ENCODE measurements at places on chromosomes 7 and 10. TPM values are rescaled to one million over a fixed set of nuclear protein-coding genes. Genes with fewer than 3 reads are reported as not detected.

JCAD gene
- 10.0 TPM for polyA plus RNA-seq

GRCh38 chr7:4849390-4849789, 12.4 kb downstream of the PAPOLB start:
- no peak overlapping the region for H3K4me3 ChIP-seq
- H3K27ac ChIP-seq, result no peak overlapping the region

- H3K4me3 ChIP-seq, result no peak overlapping the region
- no peak for DNase-seq
- H3K4me1 ChIP-seq, result no peaks in the 10 kb centered on the region
- no peaks in the 10 kb centered on the region for H3K27me3 ChIP-seq
These were observed 110.9 kb upstream of the LSM8 start for GRCh38 chr7:118072893-118073674.

GRCh38 chr10:68327889-68328786, 3.7 kb upstream of the HNRNPH3 start:
- peaks cover 7% of the 10 kb centered on the region for H3K4me1 ChIP-seq
- H3K27me3 ChIP-seq, result no peaks in the 10 kb centered on the region
- peak overlapping the region; percentile 85 for H3K27ac ChIP-seq
- DNase-seq, result no peak
- H3K36me3 ChIP-seq, result no peaks in the 10 kb centered on the region

LIPA gene
- polyA plus RNA-seq, result 27.5 TPM

MTERF1 gene
- 8.4 TPM for polyA plus RNA-seq

GRCh38 chr10:11683529-11684320, 58.5 kb upstream of the ECHDC3 start:
- H3K27me3 ChIP-seq, result no peaks in the 10 kb centered on the region
- peaks cover 2% of the 10 kb centered on the region for H3K4me1 ChIP-seq
- no peak for DNase-seq
- H3K4me3 ChIP-seq, result no peak overlapping the region
- H3K27ac ChIP-seq, result no peak overlapping the region

DNA sequence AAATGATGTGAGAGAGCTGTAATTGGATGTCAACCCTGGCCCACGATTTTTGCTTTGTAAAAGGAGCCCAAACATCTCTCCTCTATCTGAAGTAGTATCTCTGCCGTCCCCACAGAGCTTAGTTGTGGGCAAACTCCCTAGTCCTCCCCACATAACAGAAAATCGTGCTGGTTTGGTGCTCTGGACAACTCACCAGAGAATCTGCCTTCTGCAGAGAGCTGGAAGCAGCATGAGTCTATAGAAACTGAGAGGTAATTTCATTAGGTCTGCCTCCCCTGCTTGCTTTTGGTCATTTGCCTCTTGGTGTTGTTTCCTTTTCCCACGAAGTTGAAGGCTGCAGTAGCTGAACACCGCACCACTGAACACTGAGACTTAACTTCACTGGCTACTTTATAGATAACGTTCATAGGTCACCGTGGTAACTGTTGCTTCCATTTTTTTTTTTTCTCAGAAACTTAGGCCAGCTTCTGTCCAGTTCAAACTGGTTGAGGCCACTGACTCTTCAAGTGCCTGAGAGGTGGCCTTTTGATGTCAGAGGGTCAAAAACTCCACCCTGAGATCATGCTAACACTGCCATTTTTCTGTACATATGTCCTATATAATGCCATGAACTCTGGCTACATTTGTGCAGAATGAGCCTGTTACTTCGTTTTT, 3.3 kb upstream of the CDCA7L start:
- H3K4me3 ChIP-seq, result no peak overlapping the region
- H3K27ac ChIP-seq, result no peak overlapping the region
- H3K4me1 ChIP-seq, result peaks cover 3% of the 10 kb centered on the region
- no peak for DNase-seq
- H3K36me3 ChIP-seq, result no peaks in the 10 kb centered on the region

SHH gene
- polyA plus RNA-seq, result not detected

WDFY4 gene
- 1.8 TPM for polyA plus RNA-seq

DNA sequence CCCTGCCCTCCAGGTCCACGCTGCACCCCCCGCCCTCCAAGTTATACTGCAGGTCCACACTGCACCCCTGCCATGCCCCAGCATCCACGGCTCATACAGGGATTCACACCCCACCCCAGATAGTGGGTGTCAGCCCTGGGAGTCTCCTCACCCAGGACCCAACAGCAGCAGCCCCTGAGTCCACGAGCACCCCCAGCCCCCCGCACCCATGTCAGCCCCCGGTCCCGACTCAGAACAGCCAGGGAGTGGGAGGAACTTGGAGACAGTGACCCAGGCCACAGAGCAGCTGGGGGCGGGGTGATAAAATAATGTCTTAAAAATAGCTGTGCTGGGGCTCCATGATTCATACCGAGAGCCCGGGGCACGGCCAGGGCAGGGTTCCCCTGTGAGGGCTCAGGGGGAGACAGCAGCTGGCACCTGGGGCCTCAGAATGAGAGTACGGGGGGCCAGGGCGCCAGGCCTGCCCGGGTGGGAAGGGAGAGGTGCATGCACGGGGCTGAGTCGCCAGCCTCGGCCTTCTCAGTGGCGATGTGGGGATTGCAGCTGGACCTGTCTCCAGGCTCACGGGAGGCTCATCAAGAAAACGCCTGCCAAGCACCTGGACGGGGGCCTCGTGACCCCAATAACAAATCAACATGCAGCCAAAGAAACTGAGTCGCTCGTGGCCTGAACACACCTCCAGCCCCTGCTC, 29.8 kb downstream of the ADAP1 start:
- H3K27me3 ChIP-seq, result no peaks in the 10 kb centered on the region
- H3K4me1 ChIP-seq, result peaks cover 2% of the 10 kb centered on the region
- H3K4me3 ChIP-seq, result no peak overlapping the region

- no peak overlapping the region for H3K4me3 ChIP-seq
- H3K36me3 ChIP-seq, result no peaks in the 10 kb centered on the region
- H3K4me1 ChIP-seq, result peaks cover 15% of the 10 kb centered on the region
- no peak overlapping the region for H3K27ac ChIP-seq
- DNase-seq, result no peak
These were observed 12.1 kb downstream of the ASB13 start for GRCh38 chr10:5654218-5654755.

- no peak for DNase-seq
- no peaks in the 10 kb centered on the region for H3K27me3 ChIP-seq
- H3K36me3 ChIP-seq, result no peaks in the 10 kb centered on the region
- no peak overlapping the region for H3K4me3 ChIP-seq
These were observed 34.7 kb downstream of the GSDME start for GRCh38 chr7:24722386-24723177.

MYL10 gene
- not detected for polyA plus RNA-seq

GRCh38 chr10:77195101-77195500, 442.5 kb downstream of the KCNMA1 start:
- peaks cover 2% of the 10 kb centered on the region for H3K4me1 ChIP-seq
- no peaks in the 10 kb centered on the region for H3K36me3 ChIP-seq
- no peak overlapping the region for H3K27ac ChIP-seq
- no peak for DNase-seq
- H3K4me3 ChIP-seq, result no peak overlapping the region
- H3K27me3 ChIP-seq, result no peaks in the 10 kb centered on the region

DNA sequence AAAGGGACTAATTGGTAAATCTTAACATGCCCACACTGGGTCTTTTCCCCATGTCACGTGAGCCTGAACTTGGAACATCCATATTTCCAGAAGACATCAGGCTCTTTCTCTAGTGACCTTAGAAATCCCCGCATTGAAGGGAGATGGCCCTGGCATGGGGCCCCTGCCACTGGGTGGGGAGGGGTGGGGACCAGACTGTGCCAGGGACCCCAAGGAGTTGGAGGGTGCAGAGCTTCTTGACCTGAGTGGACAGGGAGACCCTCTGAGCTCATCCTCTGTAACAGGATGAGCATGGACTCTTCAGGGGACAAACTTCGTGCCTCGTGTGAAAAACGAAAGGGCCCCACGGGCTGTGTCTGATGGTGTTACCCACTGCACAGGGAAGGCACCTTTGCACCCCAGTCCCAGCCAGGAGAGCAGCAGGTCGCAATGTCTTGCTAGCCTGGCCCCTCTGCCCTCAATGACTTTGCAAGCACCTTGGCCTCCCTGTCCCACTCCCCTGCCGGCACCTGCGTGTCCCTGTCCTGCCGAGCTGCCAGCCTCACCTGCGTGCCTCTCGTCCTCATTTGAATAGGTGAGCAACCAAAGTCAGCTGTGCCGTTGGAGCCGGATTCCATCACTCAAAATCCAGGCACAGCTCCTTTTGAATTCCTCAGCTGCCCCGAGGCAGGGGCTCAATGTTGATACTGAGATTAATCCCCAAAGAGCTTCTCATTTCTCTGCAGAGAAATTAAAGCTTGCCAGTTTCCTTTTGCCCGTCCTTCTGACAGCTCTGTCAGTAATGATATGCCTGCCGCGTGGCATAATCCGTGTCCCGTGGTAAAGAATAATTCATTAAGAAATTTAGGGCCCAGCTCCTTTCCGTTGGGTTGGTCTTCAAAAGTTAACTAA, 234.9 kb downstream of the EBF3 start:
- no peak for DNase-seq
- H3K27me3 ChIP-seq, result no peaks in the 10 kb centered on the region
- no peak overlapping the region for H3K27ac ChIP-seq
- H3K36me3 ChIP-seq, result no peaks in the 10 kb centered on the region

- no peak for DNase-seq
- no peaks in the 10 kb centered on the region for H3K36me3 ChIP-seq
- H3K27me3 ChIP-seq, result no peaks in the 10 kb centered on the region
- H3K4me1 ChIP-seq, result no peaks in the 10 kb centered on the region
These were observed 72.6 kb upstream of the SEPHS1 start for GRCh38 chr10:13420532-13421307.

DNA sequence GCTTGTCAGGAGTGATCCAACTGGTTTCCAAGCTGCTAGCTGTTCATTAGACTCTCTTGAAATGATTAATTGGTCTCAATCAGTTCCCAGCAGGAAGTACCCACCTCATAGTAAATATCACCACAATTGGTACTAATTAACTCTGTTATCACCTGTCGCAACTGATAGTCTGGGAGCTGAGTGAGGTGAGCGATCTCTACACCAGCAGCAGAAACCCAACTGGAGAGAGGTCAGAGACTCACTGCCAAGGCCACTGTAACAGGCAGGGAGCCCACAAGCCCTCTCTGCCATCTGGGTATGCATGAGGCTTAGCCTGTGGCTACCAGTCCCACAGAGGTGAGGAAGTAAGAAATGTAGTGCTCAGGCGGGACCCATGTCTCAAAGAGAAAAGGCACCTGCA, 245.5 kb downstream of the DYNC1I1 start:
- H3K27ac ChIP-seq, result no peak overlapping the region
- H3K4me1 ChIP-seq, result no peaks in the 10 kb centered on the region
- H3K36me3 ChIP-seq, result no peaks in the 10 kb centered on the region
- H3K27me3 ChIP-seq, result no peaks in the 10 kb centered on the region
- no peak for DNase-seq

- no peaks in the 10 kb centered on the region for H3K27me3 ChIP-seq
- no peak overlapping the region for H3K27ac ChIP-seq
- no peak for DNase-seq
- peaks cover 7% of the 10 kb centered on the region for H3K4me1 ChIP-seq
- no peak overlapping the region for H3K4me3 ChIP-seq
These were observed 702.8 kb downstream of the PARD3 start for GRCh38 chr10:34112171-34112782.

GRCh38 chr10:69375307-69376151, 41.2 kb downstream of the TACR2 start:
- H3K36me3 ChIP-seq, result no peaks in the 10 kb centered on the region
- peak; percentile 56 for DNase-seq
- H3K4me3 ChIP-seq, result no peak overlapping the region
- H3K27ac ChIP-seq, result no peak overlapping the region
- H3K27me3 ChIP-seq, result no peaks in the 10 kb centered on the region

DNA sequence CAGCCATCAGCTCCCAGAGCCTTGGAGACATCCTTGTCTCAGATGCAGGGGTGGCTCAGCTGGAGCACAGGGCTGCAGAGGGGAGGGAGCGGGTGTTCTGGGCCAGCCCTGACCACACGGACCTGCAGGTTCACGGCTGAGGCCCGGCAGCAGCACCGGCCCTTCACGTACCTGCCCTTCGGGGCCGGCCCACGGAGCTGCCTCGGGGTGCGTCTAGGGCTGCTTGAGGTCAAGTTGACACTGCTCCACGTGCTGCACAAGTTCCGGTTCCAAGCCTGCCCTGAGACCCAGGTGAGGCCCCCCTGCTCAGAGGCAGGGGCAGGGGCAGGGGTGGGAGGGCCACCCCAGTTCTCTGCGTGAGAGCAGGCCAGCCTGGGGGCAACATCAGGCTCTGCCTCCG, 45.2 kb downstream of the PARP12 start:
- H3K4me1 ChIP-seq, result peaks cover 1% of the 10 kb centered on the region
- H3K4me3 ChIP-seq, result no peak overlapping the region
- H3K27me3 ChIP-seq, result no peaks in the 10 kb centered on the region
- H3K36me3 ChIP-seq, result no peaks in the 10 kb centered on the region

DNA sequence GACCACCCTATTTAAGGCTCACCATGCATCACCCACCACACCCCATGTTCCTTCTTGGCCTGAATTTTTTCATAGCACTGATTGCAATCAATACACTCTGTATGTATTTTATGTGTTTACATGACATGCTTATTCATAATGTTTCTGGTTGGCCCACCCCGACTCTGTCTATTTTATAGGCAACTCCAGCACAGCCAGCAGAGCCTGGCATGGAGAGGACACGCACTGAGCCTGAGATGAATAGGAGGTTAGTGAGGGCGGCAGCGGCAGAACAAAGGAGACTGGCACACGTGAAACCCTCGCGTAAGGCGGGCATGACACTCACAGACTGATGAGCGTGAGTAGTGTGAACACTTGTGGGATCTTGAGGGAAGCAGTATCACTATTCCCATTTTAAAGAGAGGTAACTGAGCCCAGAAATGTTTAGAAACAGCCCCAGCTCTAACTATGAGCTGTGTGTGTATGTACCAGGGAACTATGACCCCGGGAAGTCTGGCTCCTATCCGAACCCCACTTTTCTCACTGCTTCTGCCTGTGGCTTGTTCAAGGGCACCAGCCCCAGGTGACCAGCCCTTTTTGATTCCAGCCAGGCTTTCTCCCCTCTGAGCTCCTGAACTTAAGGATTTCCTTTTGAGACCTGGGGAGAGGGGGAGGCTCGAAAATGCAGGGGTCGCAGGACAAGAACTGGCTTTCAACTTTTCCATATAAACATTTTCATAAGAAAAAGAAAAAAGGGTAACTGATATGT, 113.3 kb downstream of the ARHGAP22 start:
- H3K27me3 ChIP-seq, result no peaks in the 10 kb centered on the region
- H3K4me1 ChIP-seq, result peaks cover under 1% of the 10 kb centered on the region
- H3K36me3 ChIP-seq, result no peaks in the 10 kb centered on the region
- DNase-seq, result no peak
- H3K27ac ChIP-seq, result no peak overlapping the region
- no peak overlapping the region for H3K4me3 ChIP-seq

RET gene
- polyA plus RNA-seq, result 0.38 TPM

VWA2 gene
- 0.04 TPM for polyA plus RNA-seq

- no peak overlapping the region for H3K27ac ChIP-seq
These were observed 50.8 kb upstream of the BTRC start for GRCh38 chr10:101303087-101303703.

GRCh38 chr7:42342381-42342780, 105.4 kb upstream of the GLI3 start:
- peaks cover 1% of the 10 kb centered on the region for H3K4me1 ChIP-seq
- no peaks in the 10 kb centered on the region for H3K27me3 ChIP-seq
- H3K27ac ChIP-seq, result no peak overlapping the region
- no peak overlapping the region for H3K4me3 ChIP-seq

GRCh38 chr10:78963074-78964034, 105.4 kb upstream of the ZMIZ1 start:
- no peaks in the 10 kb centered on the region for H3K36me3 ChIP-seq
- no peak for DNase-seq
- H3K27ac ChIP-seq, result no peak overlapping the region
- H3K27me3 ChIP-seq, result no peaks in the 10 kb centered on the region

GJD4 gene
- polyA plus RNA-seq, result not detected
